ENCODE measurements at places on chromosomes 3 and 15. TPM values are rescaled to one million over a fixed set of nuclear protein-coding genes. Genes with fewer than 3 reads are reported as not detected.

- no peak overlapping the region for H3K27ac ChIP-seq
- no peak overlapping the region for H3K4me3 ChIP-seq
- H3K4me1 ChIP-seq, result no peaks in the 10 kb centered on the region
- peaks cover 35% of the 10 kb centered on the region for H3K36me3 ChIP-seq
- H3K27me3 ChIP-seq, result no peaks in the 10 kb centered on the region
These were observed 23.3 kb downstream of the SNX4 start for GRCh38 chr3:125496701-125497100.

- DNase-seq, result no peak
- H3K4me1 ChIP-seq, result peaks cover 67% of the 10 kb centered on the region
- H3K36me3 ChIP-seq, result peaks cover 11% of the 10 kb centered on the region
- peaks cover 11% of the 10 kb centered on the region for H3K27me3 ChIP-seq
- peak overlapping the region; percentile 89 for H3K27ac ChIP-seq
These were observed 1.9 kb downstream of the EHD4 start for GRCh38 chr15:41970456-41970855.

GRCh38 chr3:112687211-112687610 is 46.3 kb upstream of the CCDC80 start:
- H3K4me1 ChIP-seq, result peaks cover 26% of the 10 kb centered on the region
- peaks cover 1% of the 10 kb centered on the region for H3K36me3 ChIP-seq
- H3K27ac ChIP-seq, result no peak overlapping the region
- DNase-seq, result no peak
- H3K4me3 ChIP-seq, result no peak overlapping the region

DNA sequence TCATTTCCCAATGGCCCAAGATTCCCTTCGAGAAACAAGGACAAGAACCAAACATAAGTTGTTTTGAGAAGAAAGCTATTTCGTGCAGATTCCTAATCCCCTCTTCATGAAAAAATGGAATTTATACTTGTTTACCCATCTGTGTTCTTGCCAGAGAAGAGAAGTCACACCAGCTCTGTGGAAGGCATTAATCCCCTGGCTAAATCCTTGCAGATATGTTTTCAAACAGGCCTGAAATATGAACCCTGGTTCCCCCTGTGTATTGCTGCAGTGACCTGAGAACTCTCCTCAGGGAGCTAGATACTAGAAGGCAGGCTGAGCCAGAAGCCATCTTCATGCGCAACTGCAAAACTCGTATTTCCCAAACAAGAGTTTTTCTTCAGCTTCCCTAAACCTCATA is 337.7 kb downstream of the NEK10 start:
- H3K27me3 ChIP-seq, result no peaks in the 10 kb centered on the region
- no peak overlapping the region for H3K4me3 ChIP-seq
- no peak for DNase-seq

CELSR3 gene
- 24.0 TPM for total RNA-seq

HESX1 gene
- 0.42 TPM for total RNA-seq

UBA7 gene
- 149 TPM for total RNA-seq

PIERCE2 gene
- total RNA-seq, result not detected

ADAMTS17 gene
- total RNA-seq, result 1.6 TPM
